ENCODE measurements at places on chromosomes 5 and 9. TPM values are rescaled to one million over a fixed set of nuclear protein-coding genes. Genes with fewer than 3 reads are reported as not detected.

Gene MORN5
- not detected for total RNA-seq

GRCh38 chr5:43204958-43205357 lies 12.9 kb downstream of the NIM1K start:
- no peaks in the 10 kb centered on the region for H3K4me1 ChIP-seq
- no peaks in the 10 kb centered on the region for H3K36me3 ChIP-seq
- H3K27ac ChIP-seq = no peak overlapping the region
- no peak for DNase-seq
- H3K4me3 ChIP-seq = no peak overlapping the region

DNA sequence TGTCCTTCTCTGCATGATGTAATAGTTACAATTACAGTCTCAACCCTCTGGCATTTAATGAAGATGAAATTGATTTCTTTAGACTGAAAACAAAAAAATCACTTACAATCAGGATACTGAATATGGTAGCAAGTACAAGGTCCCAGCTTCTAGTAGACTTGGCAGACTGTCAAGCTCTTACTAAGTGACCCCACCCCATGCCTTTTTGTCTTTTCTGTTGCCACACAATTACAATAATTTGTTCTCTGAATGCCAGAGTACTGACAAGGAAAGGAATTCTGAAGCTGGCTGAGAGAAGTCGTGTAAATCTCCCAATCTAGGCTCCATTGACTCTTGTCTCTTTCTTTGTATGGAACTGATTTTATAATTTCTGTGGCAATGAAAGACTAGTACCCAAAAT lies 154.2 kb downstream of the TMC1 start:
- H3K27me3 ChIP-seq = no peaks in the 10 kb centered on the region
- no peak overlapping the region for H3K27ac ChIP-seq
- DNase-seq = no peak
- H3K4me1 ChIP-seq = no peaks in the 10 kb centered on the region
- H3K4me3 ChIP-seq = no peak overlapping the region

DNA sequence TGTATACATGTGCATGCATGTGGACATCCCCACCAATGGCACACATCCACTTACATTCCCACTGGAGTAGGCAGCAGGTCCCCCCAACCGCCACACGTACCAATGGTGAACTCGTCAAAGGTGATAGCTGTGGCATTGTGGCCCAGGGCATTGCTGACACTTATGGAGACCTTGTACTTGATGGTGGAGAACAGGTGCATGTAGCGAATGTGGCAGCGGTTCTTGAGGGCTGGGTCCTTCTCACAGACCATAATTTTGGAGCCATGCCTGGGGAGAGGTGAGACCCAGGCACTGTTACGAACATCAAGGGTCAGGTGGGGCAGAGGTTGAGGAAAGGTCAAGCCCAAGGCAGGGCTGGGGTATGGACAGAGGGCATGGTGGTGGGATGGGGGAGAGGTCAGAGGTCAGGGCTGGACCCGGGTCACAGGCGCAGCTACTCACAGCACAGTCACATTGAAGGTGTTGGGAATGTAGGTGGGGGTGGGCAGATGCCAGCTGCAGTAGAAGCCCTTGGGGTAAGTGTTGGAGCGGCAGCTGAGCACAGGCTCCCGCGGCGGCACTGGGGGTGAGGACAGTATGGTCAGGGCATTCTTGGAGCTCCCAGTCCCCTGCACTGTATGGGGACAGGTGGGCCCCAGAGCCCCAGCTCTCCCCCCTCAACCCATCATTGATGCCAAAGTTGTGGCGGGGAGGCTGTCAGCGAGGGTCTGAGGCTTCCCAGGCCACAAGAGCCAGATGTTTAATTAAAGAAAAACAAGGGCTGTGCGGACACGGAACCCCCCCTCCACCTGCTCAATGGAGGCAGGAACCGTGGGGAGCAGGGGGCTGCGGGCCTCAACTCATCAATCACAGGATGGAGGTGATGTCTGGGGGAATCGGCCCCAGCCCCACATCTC lies 31.9 kb downstream of the CNTFR start:
- DNase-seq = no peak
- H3K4me1 ChIP-seq = no peaks in the 10 kb centered on the region
- H3K27ac ChIP-seq = no peak overlapping the region
- no peaks in the 10 kb centered on the region for H3K36me3 ChIP-seq
- no peak overlapping the region for H3K4me3 ChIP-seq

DNA sequence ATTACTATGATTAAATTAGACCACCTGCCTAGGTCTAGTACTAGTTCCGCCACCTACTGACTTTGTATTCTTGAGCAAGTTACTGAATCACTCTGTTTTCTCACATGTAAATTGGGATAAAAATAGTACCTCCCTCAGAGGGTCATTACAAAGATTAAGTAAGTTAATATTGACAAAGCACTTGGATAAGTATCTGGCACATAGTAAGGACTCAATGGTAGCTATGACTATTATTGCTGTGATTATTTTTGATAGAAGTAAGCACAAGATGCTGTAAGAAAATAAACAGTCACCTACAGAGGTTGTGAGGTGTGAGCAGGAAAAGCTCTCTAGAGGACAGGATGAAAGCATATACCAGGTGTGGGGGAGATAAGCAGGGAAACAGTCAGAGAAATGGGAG lies 173.1 kb upstream of the PAPPA start:
- no peak for DNase-seq
- H3K4me1 ChIP-seq = no peaks in the 10 kb centered on the region
- H3K36me3 ChIP-seq = no peaks in the 10 kb centered on the region
- no peak overlapping the region for H3K27ac ChIP-seq
